ENCODE measurements at places on chromosomes 1 and 21.

DNA sequence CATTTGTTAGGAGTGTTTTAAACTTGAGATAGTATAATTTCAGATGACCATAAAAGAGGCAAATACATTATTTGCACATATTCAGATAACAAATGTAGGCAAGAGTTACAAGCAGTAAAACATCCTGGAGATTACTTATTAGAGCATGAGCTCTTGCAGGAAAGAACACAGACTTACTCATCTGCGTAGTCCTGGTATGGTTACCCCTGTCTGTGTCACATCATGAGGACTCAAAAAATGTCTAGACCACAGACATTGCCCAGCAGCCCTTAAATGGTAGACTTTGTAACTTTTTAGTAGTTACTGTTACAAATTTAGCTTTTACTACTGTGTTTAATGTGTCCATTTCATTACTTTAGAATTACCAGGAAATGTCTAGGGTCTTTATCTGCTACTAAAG, 12.8 kb downstream of the CACHD1 start:
- DNase-seq, result no peak

DNA sequence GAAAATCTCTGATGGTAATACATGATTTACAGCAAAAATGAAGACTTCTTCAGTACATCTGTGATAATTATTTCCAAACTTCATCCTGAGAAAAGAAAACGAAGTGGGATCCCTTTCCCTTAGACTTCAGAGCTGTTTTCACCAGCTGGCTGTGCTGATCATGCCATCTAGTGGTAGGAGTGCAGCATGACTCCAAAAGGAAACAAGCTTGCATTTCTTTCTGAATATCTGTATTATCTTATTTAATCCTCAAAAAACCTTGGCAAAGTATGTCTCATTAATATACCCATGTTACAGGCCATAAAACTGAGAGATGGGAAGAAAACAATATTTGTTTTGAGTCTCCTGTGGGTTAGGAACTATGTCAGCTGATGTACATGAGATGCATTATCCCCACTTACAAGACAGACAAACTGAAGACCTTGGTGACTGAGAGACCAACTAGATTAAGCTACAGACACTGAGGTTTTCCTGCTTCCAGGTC, 9.8 kb upstream of the GJA8 start:
- peak; percentile 51 for DNase-seq

DNA sequence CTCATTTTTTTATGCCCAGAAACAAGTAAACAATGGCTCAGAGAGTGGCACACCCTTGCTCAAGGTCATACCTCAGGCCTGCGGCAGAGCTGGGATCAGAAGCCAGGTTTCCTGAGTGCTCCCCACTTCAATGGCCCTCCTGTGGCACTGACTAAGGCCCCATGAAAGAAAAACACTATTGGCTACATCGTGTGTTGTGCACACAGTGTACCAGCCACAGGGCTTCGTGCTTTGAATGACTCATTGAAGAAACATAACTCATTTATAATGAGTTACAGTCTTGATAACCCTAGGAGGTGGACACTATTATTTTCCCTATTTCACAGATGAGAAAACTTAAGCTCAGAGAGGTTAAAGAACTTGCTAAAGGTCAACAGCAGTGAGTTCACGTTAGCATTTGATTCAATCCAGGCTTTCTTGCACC, 91.2 kb downstream of the TRABD2B start:
- DNase-seq, result no peak

GRCh38 chr1:179090923-179091322, 9.1 kb downstream of the TOR3A start:
- DNase-seq, result no peak

DNA sequence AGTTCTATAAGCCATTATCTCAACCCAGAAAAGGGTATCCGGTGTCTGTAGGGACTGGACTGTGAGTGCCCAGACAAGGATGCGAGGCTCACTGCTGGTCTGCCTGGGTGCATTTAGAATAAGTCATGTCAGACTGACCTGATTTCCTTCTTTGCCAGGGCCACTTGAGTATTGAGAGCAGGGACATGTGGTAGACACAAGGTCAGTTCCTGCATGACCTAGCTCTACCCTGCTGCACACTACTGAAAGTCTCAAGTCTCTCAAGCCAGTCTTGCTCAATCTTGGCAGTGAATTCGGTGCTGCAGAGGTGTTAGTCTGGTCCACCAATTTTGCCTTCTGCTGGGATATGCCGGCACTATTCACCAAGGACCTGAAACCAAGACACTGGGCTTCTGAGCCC, 180.1 kb downstream of the C1orf94 start:
- no peak for DNase-seq

- no peak for DNase-seq
These were observed 57.0 kb upstream of the RGS7 start for GRCh38 chr1:241413974-241414373.

GRCh38 chr1:167246971-167247370, 26.3 kb downstream of the POU2F1 start:
- DNase-seq, result no peak

DNA sequence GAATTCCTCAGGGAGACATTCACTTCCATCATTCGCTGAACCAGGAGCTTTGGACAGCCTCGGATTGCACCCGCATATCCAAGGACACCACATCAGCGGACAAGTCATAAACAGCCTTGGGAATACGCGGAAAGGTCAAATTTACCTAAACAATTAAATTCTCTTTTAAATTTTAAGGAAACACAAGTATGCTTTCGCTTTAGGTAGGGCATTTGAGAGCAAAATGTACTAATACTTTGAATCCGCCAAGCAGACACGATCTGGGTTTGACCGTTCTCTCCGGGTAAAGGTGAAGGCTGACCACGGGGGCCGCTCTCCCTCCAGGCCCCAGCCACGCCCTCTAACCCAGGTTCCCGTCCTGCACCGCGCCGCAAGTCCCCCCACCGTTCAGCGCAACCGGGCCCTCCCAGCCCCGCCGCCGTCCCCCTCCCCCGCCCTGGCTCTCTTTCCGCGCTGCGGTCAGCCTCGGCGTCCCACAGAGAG, 479 bp upstream of the ACADM start:
- DNase-seq, result peak; percentile 69

DNA sequence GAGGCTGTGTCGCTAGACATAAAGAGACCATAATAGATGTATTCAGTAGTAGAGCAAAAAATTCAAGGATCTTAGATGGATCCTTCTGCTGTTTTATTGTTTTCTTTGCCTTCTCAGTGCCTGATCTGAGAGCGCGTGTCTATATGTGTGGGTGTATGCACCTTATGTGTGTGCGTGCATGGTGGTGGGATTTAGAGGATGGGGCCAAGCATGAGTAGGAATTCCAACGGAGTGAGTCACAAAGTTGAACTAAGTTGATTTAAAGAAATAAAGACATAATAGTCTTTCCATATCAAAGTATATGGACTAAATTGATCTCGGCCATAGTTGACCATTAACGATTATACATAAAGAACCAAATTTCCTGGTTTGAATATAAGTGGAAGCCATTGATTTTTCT, 178.7 kb downstream of the CYYR1 start:
- DNase-seq, result no peak

DNA sequence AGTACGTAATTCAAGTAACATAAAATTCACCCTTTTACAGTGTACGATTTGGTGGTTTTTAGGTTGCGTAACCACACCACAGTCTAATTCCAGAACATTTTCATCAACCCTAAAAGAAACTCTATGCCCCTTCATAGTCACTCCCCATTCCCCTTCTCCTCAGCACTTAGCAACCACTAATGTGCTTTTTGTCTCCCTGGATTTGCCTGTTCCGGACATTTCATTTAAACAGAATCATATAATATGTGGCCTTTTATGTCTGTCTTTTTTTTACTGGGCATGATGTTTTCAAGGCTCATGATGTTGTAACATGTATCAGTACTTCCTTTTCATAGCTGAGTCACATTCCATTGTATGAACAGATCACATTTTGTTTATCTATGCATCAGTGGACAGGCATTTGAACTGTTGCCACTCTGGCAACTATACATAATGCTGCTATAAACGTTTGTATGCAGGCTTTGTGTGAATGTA, 20.8 kb downstream of the OBSCN start:
- DNase-seq, result peak; percentile 27

DNA sequence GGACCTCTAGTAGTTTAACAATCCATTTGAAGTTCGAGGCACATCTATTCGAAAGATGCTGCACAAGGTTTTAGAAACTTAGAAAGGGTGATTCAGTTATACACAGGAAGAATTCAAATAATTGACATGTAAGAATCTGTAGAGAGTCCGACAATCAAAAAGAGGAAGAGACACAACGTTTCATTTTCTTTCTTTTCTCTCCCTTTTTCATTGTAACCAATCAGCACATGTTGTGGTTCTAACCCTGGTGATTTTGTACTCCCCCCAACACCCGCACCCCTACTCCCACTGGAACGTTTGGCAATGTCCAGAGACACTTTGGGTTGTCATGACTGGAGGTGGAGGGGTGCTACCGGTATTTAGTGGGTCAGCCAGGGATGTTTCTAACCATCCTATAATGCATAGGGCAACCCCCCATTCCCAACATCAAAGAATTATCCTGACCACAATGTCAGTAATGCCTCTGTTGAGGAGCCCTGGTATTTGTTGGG, 4.9 kb downstream of the TGFB2 start:
- DNase-seq, result no peak

DNA sequence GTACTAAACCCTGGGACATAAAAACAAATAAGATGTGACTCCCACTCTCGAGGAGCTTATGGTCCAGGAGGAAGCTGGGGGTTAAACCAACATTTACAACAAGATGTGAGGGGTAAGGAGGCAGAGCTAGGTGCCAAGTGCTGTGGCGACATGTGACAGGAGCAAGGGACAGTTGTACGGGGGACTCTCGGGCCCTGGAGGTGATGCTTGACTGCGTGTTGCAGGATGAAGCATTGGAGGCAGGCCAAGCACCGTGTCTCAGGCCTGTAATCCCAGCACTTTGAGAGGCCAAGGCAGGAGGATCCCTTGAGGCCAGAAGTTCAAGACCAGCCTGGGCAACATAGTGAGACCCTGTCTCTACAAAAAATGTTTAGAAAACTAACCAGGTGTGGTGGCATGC, 36.8 kb downstream of the ATP5PO start:
- DNase-seq, result no peak

- peak; percentile 31 for DNase-seq
These were observed 58.8 kb downstream of the FRRS1 start for GRCh38 chr1:99707535-99708142.

DNA sequence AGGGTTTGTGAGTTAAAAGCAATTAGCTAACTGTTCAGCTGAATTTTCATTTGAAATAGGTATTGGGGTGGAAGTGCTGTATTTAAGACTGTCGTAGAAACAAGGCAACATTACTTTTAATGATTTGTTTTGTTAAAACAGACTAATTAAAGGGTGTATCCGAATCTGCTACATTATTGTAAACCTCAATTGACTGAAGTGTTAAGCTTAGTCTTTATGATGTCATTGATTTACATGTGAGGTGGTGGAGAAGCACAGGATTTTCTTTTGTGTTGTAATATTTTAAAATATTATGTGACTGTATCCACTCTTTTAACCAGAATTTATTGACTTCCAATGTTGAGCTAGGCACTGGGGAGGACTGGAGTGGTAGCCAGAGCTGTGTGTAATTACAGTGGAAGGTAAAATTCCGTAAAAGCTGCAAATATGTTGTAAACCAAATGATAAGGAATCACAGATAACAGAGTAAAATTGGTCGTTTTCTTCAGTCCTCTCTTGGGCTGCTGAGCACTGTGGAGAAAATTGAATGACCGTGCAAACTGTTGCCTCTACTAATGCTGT, 1.6 kb downstream of the HOOK1 start:
- no peak for DNase-seq

DNA sequence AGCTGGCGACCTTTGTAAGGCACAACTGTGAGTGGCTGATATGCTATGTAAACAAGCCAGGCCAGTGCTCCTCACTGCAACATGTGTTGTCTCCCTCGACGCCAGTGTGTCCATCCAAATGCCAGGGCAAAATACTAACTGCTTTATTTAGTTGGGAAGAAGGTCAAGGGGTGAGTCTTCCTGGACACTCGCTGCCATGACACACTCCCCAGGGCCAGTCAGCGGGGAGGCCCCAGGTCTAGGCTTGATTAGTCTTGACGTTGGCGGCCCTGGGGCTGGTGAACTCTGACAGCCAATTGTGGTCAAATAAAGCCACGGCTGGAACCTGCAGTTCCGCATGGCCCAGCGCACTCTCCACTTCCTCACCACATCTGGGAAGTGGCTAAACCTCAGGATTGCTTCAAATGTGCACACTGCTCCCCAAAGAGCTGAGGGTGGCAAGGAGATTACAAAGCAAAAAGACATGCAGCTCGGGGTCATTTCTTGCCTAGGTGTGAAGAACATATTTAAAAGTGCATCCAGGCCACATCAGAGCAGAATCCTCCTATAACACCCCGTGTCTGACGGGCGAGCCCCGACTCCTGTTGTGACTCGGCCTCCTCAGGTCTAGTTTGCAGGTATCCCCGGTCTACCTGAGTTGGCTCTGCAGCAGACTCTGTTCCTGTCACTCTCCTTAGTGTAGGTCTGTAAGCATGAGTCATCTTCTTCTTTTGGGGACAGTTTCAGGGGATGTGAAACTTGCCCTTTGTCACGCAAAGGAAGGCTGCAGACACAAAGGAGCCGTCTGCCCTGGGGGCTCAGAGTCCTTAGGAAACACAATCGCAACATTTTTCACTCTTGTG, 183.5 kb downstream of the RUNX1 start:
- DNase-seq, result no peak

DNA sequence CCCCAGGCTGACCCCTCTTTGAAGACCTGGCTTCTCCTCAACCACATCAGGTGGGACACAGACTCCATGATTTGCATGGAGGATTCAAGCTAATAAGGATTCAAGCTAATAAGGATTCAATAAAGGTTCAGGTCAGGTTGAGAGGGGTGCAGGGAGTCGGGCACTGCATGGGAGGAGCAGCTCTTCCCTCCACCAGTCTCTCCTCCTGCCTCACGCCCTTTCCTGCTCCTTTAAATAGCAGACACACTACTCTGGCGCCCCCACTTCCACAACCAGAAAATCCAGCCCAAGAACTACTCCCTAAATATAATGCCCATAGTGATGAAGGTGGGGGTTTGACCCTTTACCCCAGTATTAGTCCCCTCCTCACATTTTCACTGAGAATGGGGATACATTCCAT, 7.1 kb downstream of the MEX3A start:
- DNase-seq, result no peak

DNA sequence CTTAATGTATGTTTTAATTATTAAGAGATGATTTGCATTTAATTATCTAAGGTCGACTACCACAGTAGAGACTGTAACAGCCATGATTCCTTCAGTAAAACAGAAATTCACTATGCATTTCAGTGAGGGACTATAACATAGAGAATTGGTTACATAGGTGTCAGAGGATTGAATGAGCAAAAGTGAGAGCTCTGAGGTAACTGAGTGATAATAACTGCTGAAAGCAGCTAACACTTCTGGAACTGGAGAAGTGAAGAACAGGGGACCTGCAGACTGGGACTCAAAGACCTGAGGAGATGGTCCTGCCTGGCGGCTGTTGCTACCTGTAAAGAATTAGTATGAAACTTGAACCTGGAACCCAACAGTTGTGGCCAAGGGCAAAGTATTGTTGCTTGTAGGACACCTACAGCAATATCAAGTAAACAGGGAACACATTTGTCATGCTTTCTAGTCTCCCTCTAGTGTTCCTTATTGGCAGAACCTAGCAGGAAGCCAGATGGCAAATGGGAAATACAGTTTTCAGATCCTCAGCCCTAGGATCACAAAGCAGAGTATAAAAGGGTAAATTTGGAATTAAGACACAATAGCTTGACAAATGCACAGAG, 110.6 kb downstream of the HS2ST1 start:
- peak; percentile 16 for DNase-seq

GRCh38 chr1:231850786-231851185, 224.2 kb downstream of the DISC1 start:
- no peak for DNase-seq

- DNase-seq, result peak; percentile 40
These were observed 96.2 kb downstream of the GALNT2 start for GRCh38 chr1:230163205-230163604.

GRCh38 chr1:53135735-53136114, 6.7 kb downstream of the SLC1A7 start:
- DNase-seq, result peak; percentile 64
